ENCODE measurements at places on chromosomes 5 and 9.
A peak's percentile ranks its signal among the peaks of the same experiment; 100 is the strongest.

DNA sequence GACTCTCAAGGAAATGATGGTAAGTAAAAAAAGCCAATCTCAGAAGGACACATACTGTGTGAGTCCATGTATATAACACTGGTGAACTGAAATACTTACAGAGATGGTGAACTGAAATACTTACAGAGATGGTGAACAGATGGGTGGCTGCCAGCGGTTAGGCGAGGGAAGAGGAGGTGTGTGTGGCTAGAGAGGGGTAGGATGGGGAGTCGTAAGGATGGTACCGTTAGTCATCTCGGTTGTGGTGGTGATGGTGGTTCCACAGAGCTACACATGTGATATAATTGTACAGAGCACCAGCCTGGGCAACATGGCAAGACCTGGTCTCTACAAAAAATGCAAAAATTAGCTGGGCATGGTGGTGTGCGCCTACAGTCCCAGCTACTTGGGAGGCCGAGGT lies 113.6 kb upstream of the RAPGEF1 start:
- no peak for DNase-seq

- no peak for DNase-seq
These were observed 20.5 kb upstream of the ARHGEF28 start for GRCh38 chr5:73605223-73606087.

- no peak for DNase-seq
These were observed 69.0 kb upstream of the GGTA1 start for GRCh38 chr9:121568343-121569265.

GRCh38 chr9:125172031-125172755 lies 17.4 kb downstream of the PPP6C start:
- no peak for DNase-seq

- DNase-seq: no peak
These were observed 43.3 kb upstream of the CTSL start for GRCh38 chr9:87682618-87683017.

GRCh38 chr5:144944936-144945335 lies 774.3 kb downstream of the KCTD16 start:
- no peak for DNase-seq

GRCh38 chr9:98230789-98231188 lies 24.7 kb downstream of the TBC1D2 start:
- no peak for DNase-seq

DNA sequence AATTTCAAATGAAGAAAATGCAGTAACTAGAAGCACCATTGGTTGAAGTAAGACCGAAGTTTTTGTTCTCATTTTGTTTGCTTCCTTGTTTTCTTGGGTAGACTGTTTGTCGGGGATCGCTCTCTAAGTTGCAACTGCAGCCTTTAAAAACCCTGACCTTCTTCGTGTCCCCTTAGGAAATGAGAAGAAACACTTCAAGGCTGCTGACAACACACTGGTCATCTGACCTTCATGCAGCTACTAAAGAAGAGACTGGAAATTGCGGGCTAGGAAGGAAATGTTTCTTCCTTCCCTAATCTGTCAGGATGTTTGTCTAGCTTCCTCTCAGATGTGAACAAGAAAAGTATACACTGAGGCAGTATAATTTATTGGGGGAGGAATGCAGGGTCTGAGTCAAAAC lies 50.7 kb upstream of the CHSY3 start:
- DNase-seq: no peak

DNA sequence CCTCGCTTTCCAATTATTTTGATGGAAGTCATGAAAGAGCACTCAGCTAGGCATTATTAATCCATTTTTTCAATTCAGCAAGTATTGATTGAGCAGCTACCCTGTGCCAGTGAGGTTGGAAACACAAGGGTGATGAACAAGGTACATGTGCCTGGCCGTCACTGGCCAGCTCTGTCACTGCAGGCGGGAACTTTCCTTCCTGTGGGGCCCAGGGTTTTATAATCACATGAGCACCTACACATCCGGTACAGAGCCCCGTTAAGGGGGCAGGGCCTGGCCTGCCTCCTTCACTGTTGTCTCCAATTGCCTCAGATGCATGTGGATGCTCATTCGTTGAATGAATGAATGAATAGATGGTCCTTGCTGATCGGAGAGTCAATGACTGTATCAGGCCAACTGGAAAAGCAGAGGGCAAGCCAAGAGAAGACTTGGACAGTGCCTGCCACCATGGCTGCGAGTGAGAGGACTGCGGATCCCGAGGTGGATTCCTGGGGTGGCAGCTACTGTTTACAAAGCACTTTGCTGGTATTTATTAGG lies 55.9 kb upstream of the KCNMB1 start:
- DNase-seq: no peak

DNA sequence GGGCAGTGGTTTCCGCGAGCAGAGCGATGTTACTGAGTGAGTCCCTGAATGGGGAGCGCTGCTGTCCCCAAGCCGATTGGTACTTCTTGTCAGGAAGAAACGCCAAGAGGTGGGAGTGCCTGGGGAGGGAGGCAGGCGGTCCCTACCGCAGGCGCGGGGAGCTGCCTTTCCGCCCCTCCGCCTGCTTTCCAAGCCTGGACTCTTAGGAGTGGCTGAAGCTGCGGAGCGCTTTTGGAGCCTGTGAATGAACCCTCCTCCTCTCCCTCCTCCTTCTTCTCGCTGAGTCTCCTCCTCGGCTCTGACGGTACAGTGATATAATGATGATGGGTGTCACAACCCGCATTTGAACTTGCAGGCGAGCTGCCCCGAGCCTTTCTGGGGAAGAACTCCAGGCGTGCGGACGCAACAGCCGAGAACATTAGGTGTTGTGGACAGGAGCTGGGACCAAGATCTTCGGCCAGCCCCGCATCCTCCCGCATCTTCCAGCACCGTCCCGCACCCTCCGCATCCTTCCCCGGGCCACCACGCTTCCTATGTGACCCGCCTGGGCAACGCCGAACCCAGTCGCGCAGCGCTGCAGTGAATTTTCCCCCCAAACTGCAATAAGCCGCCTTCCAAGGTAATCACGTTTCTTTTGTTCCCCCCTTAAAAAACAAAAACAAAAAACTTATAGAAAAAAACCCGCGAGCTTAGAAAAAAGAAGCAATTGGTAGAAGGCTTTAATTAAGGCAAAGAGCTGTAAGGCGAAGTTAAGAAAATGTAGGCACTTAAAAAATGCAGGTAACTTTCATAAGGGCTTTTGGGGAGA lies at the start of gene VCAN:
Gene VCAN (plus strand): TSS at position 340 of the 808 bp plus-strand sequence. CDS start 11,775 bp downstream, outside the sequence.
- peak; percentile 50 for DNase-seq

DNA sequence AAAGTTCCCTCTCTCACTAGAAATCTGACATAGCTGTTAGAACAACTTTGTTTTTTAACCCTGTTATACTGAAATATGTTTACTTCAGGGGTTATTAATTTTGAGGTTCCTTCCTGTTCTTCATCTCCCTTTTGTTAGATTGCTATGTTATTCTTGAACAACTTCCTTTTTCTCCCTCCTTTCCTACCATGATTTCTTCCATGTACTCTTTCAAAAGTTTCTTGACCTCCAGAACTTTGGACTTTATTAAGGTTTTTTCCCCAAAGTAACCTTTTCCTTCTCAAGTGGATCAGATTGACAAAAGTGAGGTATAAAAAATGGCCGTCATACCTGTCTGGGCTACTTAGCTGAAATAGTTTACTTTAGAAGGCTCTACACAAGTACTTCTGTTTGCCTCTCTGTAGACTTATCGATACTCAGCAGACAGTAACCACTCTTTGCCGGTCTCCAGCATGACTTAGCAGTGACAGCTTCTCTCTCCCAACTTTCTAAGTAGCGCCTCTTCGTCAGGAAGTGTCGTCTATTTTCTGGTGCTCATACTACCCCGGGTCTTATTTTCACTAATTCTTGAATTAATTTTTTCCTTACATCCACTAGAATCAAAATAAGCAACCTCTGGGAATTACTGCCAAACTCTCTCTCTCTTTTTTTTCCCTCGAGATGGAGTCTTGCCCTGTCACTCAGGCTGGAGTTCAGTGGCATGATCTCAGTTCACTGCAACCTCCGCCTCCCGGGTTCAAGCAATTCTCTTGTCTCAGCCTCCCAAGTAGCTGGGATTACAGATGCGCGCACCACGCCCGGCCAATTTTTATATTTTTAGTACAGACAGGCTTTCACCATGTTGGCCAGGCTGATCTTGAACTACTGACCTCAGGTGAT lies 19.7 kb downstream of the NFIL3 start:
- no peak for DNase-seq

DNA sequence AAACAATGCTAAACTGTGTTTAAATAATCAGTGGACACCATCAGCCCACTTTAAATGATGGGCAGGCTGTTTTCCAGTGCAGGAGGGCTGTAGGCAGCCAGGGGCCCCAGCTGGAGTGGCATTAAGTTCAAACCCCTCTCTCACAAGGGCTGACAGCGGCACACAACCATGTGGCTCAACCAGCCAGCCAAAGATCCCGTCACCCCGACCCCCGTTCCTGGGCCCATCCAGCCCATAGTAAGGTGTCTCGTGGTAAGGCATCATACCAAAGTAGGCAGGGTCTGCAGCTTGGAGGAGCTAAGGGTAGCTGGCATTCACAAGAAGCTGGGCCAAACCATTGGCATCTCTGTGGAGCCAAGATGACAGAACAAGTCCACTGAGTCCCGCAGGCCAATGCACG lies 24.9 kb downstream of the BTNL9 start:
- peak; percentile 8 for DNase-seq

GRCh38 chr5:145637396-145637795 lies 197.7 kb downstream of the PRELID2 start:
- no peak for DNase-seq

DNA sequence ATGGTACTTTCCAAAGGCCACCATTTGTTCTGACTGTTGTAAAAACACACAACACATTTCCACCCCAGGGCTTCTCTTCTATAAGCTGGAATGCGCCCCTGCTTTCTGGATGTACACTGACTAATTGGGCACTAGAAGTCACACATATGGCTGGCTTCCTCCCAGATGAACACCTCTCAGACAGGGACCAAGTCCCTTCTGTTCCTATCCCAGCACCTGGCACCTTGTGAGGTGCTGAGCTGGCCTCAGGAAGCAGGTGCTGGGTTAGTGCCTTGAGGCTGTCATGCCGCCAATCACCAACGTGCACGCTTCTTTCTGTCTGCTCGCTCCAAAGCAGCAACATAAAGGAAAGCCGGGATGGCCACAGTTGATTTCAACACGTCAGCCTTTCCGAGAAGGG lies 93.2 kb downstream of the FSTL4 start:
- DNase-seq: no peak

GRCh38 chr5:72096602-72097188 lies 10.6 kb upstream of the MAP1B start:
- DNase-seq: no peak

DNA sequence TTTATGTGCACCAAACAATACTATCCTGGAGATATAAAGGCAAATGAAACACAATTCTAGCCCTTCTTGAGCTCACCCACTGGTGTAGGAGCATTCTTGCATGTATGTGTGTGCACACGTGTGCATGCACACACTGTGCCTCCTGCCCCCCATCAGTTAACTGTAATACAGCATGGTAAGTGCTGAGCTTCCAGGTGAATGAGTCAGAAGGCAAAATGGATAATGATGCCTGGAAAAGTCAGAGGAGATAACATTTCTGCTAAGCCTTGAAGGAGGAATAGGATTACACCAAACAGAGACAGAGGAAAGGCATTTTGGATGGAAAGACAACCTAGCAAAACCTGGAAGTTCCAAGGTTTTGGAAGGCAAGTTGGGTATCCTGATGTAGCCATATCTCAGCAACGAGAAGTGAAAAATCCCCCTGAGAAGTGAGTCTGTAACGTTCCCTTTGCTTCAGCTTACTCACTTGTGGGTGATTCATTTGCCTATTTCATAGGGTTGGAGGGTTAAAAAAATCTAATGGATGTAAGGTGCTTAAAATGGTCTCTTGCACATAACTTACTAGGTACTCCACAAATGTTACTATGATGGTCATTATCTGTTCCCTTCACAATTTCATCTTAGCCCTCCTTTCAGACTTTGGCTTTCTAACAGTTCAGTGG lies 101.4 kb upstream of the STC2 start:
- DNase-seq: no peak

GRCh38 chr9:120791161-120791560 lies 2.1 kb downstream of the FBXW2 start:
- no peak for DNase-seq

DNA sequence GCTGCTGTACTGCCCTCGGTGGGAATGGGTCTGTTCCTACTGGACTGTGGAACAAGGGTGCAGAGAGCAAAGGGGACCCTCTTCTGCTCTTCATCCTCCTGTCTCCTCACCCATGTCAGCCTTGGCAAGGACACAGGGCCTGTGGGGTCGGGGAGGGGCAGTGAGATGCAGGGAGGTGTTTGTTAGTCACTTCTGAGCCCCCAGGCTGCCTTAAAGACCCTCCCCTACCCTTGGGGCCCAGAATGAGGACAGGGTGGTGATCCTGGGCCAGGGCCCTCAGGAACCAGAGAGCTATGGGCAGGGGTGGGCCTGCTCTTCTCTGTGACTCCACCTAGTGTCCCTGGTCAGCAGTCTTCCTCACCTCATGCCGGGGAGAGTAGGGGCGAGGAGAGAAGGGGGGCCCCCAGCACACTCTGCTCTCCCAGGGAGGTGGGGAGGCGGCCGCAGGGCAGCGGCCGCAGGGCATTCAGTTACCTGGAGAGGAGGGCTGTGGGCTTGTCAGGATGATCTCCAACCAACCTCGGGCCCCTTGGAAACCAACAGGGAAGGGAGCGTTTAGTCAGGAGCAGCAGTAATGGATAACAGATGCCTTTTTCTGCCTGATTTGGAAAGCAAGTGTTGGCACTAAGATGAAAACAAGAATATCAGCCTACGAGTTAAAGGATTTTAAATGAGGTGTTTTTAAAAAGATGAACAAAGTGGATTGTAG lies 62.0 kb upstream of the GARNL3 start:
- DNase-seq: no peak

DNA sequence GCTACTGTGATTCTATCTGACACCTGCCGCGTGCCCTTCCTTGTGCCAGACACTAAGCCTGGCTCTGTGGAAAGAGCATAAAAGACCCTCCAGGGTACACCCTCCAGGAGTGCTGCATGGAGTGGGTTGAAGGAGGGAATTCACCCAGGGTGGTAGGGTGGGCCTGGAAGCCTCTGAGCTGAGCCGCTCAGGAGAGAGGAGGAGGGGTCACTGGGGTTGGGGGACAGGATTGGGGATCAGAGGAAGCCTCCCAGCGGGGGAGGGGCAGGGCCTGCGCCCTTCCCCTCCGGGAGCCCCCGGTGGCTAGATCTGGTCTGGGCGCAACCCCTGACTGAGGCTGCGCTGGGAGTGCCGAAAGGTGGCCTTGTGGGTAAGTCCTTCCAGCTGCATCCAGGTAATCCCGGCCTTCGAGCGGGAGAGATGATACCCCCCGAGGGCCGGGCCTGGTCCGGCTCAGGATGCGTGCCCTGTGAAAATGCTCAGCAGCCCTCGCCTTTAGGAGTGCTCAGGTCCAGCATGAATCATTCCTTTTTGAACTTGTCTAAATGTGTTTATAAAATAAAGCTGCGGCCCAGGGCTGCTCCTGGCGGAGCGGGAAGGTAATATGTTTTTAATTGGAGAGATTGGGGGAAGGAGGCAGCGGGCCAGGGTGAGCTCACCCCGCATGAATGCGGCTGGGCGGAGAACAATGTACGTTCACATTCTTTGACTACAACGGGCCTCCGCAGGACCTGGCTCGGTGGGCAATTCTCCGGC lies 118.1 kb upstream of the SMIM23 start:
- DNase-seq: no peak

Data from stimulated activated effector memory CD8-positive, alpha-beta T cell treated with anti-CD3 and anti-CD28 coated beads, Interleukin-12 subunit alpha, Interleukin-12 subunit beta, amount 100 ng/mL, for 72 hours (primary cell).